Neural crest cell (in vitro differentiated cells): ENCODE measurements at places on chromosomes 12 and 14. TPM values are rescaled to one million over a fixed set of nuclear protein-coding genes. Genes with fewer than 3 reads are reported as not detected.
A peak's percentile ranks its signal among the peaks of the same experiment; 100 is the strongest.

The EXD2 gene
- total RNA-seq: 18.9 and 20.9 TPM in 2 replicates

The PRB4 gene
- not detected in 2 replicates for total RNA-seq

The RITA1 gene
- total RNA-seq: 20.0 and 20.1 TPM in 2 replicates

The BBOF1 gene
- 2.7 and 3.1 TPM in 2 replicates for total RNA-seq

The HEATR5A gene
- total RNA-seq: 32.2 and 32.6 TPM in 2 replicates

The PLXNC1 gene
- 4.3 and 5.8 TPM in 2 replicates for total RNA-seq

The IL31 gene
- total RNA-seq: not detected in 2 replicates

The KCNA5 gene
- not detected in 2 replicates for total RNA-seq

The CCDC177 gene
- total RNA-seq: 7.5 and 7.7 TPM in 2 replicates

The KLRF2 gene
- total RNA-seq: not detected in 2 replicates

The EML5 gene
- 1.3 TPM in 2 replicates for total RNA-seq

The PLEKHD1 gene
- total RNA-seq: 0.14 TPM in 1 of 2 replicates, not detected in the other

The CYP27B1 gene
- 3.2 and 4.2 TPM in 2 replicates for total RNA-seq

The ADAMTS20 gene
- 1.8 and 2.0 TPM in 2 replicates for total RNA-seq

- H3K36me3 ChIP-seq: no peaks in the 10 kb centered on the region
- H3K4me1 ChIP-seq: no peaks in the 10 kb centered on the region
- no peak overlapping the region for H3K27ac ChIP-seq
- no peaks in the 10 kb centered on the region for H3K27me3 ChIP-seq
- H3K4me3 ChIP-seq: no peak overlapping the region
Observed at GRCh38 chr14:86858591-86858990, 1134.4 kb downstream of the GALC start.

DNA sequence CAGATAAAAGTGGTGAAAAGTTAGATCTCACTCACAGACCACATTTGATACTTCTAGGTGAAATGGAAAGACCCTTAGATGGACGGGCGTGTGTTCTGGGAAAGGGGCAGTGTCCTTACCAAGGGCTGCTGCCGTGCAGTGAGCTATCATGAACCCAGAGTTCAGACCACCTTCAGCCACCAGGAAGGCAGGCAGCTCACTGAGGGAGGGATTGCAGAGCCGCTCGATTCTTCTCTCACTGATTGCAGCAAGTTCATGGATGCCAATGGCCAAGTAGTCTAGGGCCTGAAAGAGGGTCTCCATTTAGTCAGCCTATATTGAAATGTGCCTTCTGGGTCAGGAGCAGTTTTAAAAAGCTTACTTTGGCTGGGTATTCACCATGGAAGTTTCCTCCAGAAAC lies 15.7 kb downstream of the HAL start:
- no peaks in the 10 kb centered on the region for H3K4me1 ChIP-seq
- DNase-seq: no peak
- H3K4me3 ChIP-seq: no peak overlapping the region
- H3K36me3 ChIP-seq: no peaks in the 10 kb centered on the region

DNA sequence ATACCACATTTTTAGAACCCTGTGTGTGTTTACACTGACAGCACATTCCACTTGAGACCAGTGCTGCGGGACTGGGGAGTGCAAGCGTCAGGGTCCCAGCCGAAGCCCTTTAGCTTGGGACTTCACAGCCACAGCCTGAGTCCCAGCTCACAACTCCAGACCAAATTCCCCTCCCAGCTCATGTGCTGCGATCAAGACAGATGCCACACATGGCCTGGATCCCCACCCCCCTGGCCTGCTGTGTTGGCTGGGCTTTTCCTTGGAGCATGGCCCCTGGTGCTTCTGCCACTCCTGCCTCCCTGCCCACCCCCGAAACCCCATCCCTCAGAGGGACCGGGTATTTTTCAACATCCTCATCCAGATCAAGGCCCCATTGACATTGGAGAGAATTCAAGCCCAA lies 63.7 kb downstream of the WDR20 start:
- peaks cover 15% of the 10 kb centered on the region for H3K36me3 ChIP-seq
- DNase-seq: no peak
- no peak overlapping the region for H3K4me3 ChIP-seq
- H3K27ac ChIP-seq: no peak overlapping the region
- H3K27me3 ChIP-seq: no peaks in the 10 kb centered on the region

- no peak overlapping the region for H3K4me3 ChIP-seq
- H3K27ac ChIP-seq: no peak overlapping the region
- H3K36me3 ChIP-seq: no peaks in the 10 kb centered on the region
Observed at GRCh38 chr14:31920989-31921650, 156.0 kb upstream of the ARHGAP5 start.

- no peaks in the 10 kb centered on the region for H3K36me3 ChIP-seq
- peaks cover 37% of the 10 kb centered on the region for H3K4me1 ChIP-seq
- peak overlapping the region; percentile 95 for H3K27ac ChIP-seq
Observed at GRCh38 chr12:106581543-106582248, 1.1 kb upstream of the RFX4 start.

GRCh38 chr12:46526233-46526632 lies 153.7 kb upstream of the SLC38A2 start:
- H3K4me3 ChIP-seq: no peak overlapping the region
- no peak for DNase-seq
- peaks cover 4% of the 10 kb centered on the region for H3K36me3 ChIP-seq
- no peaks in the 10 kb centered on the region for H3K27me3 ChIP-seq
- H3K4me1 ChIP-seq: peaks cover 20% of the 10 kb centered on the region
- H3K27ac ChIP-seq: no peak overlapping the region

GRCh38 chr14:49860988-49861698 lies 8.6 kb upstream of the NEMF start:
- H3K27ac ChIP-seq: peak overlapping the region; percentile 99
- DNase-seq: no peak
- H3K4me1 ChIP-seq: peaks cover 14% of the 10 kb centered on the region
- no peaks in the 10 kb centered on the region for H3K36me3 ChIP-seq
- no peak overlapping the region for H3K4me3 ChIP-seq

DNA sequence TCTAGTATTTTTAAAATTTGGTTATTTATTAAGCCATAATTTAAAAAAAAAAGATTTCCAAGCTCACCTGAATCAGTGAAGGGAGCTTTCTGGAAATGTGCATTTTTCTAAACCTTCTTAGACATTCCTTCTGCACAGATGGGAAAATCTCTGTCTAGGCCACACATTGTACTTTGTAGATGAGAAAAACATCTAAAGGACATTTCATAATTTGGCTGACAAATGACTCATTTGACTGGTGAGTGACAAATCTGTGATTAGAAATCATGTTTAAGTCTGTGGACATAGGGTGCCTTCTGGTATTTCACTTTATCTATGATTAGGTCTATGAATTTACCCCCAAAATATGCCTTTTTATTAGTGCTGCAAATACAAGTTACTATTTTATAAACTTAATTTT lies 1044.9 kb upstream of the FLRT2 start:
- H3K4me3 ChIP-seq: no peak overlapping the region
- no peaks in the 10 kb centered on the region for H3K27me3 ChIP-seq
- H3K4me1 ChIP-seq: peaks cover 14% of the 10 kb centered on the region
- H3K36me3 ChIP-seq: no peaks in the 10 kb centered on the region

DNA sequence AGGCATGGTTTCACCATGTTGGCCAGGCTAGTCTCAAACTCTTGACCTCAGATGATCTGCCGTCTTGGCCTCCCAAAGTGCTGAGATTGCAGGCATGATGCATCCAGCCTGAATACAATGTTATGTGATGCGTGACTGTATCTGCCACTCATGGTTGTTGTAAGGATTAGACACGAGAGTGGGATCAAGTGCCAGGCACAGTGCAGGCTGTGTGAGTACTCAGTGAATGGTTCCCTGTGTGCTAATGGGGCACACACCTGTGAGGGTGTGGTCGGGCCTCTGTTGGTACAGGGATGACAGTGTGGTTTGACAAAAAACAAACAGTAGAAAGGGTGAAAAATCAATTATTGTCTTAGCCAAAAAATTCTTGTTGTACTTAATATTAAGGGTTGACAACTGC lies 61.8 kb downstream of the TECPR2 start:
- H3K27ac ChIP-seq: no peak overlapping the region
- no peak for DNase-seq
- H3K27me3 ChIP-seq: no peaks in the 10 kb centered on the region
- peaks cover 4% of the 10 kb centered on the region for H3K36me3 ChIP-seq
- no peak overlapping the region for H3K4me3 ChIP-seq
- H3K4me1 ChIP-seq: no peaks in the 10 kb centered on the region

GRCh38 chr14:33879684-33880286 lies 71.1 kb downstream of the EGLN3 start:
- H3K4me1 ChIP-seq: no peaks in the 10 kb centered on the region
- H3K4me3 ChIP-seq: no peak overlapping the region
- H3K27ac ChIP-seq: no peak overlapping the region
- H3K36me3 ChIP-seq: peaks cover 12% of the 10 kb centered on the region
- H3K27me3 ChIP-seq: no peaks in the 10 kb centered on the region

- DNase-seq: no peak
- no peak overlapping the region for H3K27ac ChIP-seq
- no peaks in the 10 kb centered on the region for H3K4me1 ChIP-seq
- no peak overlapping the region for H3K4me3 ChIP-seq
- H3K36me3 ChIP-seq: peaks cover 4% of the 10 kb centered on the region
- H3K27me3 ChIP-seq: peaks cover 6% of the 10 kb centered on the region
Observed at GRCh38 chr14:97039717-97040363, 242.7 kb downstream of the VRK1 start.

- no peak overlapping the region for H3K27ac ChIP-seq
- no peak for DNase-seq
- no peak overlapping the region for H3K4me3 ChIP-seq
- H3K4me1 ChIP-seq: peaks cover 32% of the 10 kb centered on the region
- H3K27me3 ChIP-seq: no peaks in the 10 kb centered on the region
Observed at GRCh38 chr14:61712137-61712536, 16.8 kb downstream of the HIF1A start.

DNA sequence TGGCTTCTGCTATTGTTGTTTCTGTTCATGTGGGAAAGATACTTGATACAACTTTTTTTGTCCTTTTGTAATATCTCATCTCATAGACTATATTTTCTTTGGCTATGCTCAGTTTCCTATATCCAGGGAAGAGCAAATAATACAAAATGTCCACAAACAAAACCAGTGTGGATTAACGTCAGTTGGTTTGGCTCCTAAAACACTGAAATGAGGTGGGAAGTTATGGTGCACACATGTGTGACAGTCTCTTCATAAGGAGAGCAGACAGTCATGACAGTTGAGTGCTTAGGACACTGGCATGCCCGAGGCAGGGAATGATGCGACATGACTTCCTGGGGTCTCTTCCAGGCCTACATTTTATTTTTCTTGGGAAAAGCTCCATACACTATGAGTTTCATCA lies 27.5 kb downstream of the RHOJ start:
- H3K4me3 ChIP-seq: no peak overlapping the region
- H3K4me1 ChIP-seq: peaks cover 34% of the 10 kb centered on the region
- DNase-seq: no peak
- no peaks in the 10 kb centered on the region for H3K27me3 ChIP-seq
- no peak overlapping the region for H3K27ac ChIP-seq

DNA sequence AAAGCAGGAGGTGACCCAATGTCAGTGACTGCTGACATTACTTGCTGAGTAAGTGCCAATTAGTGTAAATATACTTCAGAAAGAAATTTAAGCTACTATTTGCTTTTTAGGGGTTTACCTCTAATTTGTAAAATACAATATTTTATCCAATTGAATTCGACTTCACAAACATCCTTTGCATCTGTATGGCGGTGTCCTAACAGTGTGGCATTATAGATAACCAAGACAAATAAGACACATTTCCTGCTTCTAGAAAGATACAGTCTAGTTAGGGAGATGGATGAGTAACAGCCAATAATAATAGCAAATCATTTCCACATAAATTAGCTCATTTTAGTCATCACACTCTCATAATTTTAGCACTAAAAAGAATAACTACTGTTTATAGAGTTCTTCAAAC lies 196.5 kb downstream of the AKAP6 start:
- no peaks in the 10 kb centered on the region for H3K4me1 ChIP-seq
- no peak overlapping the region for H3K4me3 ChIP-seq
- H3K27me3 ChIP-seq: no peaks in the 10 kb centered on the region
- no peaks in the 10 kb centered on the region for H3K36me3 ChIP-seq
- H3K27ac ChIP-seq: no peak overlapping the region
- DNase-seq: no peak

DNA sequence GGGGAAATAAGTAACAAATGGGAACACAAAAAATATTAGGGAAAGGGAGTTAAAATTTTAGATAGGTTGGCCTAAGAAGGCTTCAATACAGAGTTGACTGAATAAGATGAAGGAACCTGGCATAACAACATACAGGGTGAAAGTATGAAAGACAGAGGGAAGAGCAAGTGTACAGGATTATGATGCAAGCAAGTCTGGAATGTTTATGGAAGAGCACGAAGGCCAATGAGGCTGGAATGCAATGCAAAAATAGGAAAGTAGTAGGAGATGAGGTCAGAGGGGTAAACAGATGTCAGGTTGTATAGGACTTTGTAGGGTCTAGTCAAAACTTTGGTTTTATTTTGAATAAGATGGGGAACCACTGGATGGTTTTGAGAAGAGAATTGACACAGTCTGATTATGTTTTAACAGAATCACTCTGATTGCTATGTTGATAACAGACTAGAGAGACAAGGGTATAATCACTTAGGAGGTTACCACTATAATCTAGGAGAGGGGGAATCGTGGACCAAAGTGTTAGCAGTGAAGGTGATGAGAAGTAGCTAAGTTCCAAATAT lies 96.8 kb downstream of the OSBPL8 start:
- peak overlapping the region; percentile 16 for H3K27ac ChIP-seq
- H3K27me3 ChIP-seq: no peaks in the 10 kb centered on the region
- no peaks in the 10 kb centered on the region for H3K36me3 ChIP-seq
- H3K4me1 ChIP-seq: peaks cover 5% of the 10 kb centered on the region
- no peak overlapping the region for H3K4me3 ChIP-seq

GRCh38 chr12:113818283-113818682 lies 147.8 kb downstream of the RBM19 start:
- no peaks in the 10 kb centered on the region for H3K36me3 ChIP-seq
- no peaks in the 10 kb centered on the region for H3K27me3 ChIP-seq
- H3K4me1 ChIP-seq: peaks cover 20% of the 10 kb centered on the region
- no peak overlapping the region for H3K4me3 ChIP-seq
- DNase-seq: no peak
- no peak overlapping the region for H3K27ac ChIP-seq

DNA sequence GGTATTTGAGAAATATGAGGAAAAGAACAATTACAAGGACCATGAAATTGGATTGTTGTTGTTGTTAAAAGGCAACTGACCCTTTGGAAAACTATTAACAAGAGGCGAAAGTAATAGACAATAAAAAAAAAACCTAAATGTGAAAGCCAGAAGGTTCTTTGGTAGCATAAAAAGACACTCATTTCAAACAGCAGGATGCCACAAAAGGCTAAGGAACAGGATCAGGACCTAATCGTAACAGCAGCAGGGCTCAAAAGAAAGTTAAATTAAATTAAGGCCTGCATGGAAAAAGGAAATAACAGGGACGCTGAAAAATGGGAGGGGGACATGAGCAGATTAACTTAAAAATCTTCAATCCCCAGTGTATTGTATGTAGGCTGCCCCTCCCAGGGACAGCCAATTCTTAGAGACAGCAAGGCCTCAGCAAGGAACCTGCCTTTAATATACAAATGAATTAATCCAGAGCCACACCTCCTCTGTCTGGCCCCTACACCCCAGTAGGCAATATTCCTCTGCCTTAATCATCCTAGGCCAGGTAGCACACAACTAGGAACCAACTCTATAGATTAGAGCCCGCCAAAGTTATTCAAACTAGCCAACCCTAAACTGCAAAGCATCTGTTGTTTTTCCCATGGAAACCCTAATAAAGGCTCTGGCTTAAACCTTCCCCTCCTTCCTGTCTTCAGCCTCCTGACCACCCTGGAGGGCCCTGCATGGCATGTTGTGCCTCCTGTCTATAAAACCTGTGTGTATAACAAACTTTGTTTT lies 28.4 kb upstream of the AP4S1 start:
- no peaks in the 10 kb centered on the region for H3K27me3 ChIP-seq
- DNase-seq: no peak
- peaks cover 40% of the 10 kb centered on the region for H3K36me3 ChIP-seq
- no peak overlapping the region for H3K4me3 ChIP-seq

GRCh38 chr14:24334431-24335291 lies at the start of gene ADCY4:
Gene ADCY4, minus strand, starts transcription at chr14:24335071. Its CDS starts 419 bp downstream, at chr14:24334652.
- H3K27me3 ChIP-seq: peaks cover 94% of the 10 kb centered on the region
- no peak for DNase-seq
- H3K4me3 ChIP-seq: peak within 1 kb of the TSS; percentile 23
- H3K27ac ChIP-seq: no peak within 1 kb of the TSS
- peaks cover 11% of the 10 kb centered on the region for H3K4me1 ChIP-seq
